Lower leg skin (tissue), 4 donors: ENCODE measurements at places on chromosomes 11 and 22.
A peak's percentile ranks its signal among the peaks of the same experiment; 100 is the strongest.

DNA sequence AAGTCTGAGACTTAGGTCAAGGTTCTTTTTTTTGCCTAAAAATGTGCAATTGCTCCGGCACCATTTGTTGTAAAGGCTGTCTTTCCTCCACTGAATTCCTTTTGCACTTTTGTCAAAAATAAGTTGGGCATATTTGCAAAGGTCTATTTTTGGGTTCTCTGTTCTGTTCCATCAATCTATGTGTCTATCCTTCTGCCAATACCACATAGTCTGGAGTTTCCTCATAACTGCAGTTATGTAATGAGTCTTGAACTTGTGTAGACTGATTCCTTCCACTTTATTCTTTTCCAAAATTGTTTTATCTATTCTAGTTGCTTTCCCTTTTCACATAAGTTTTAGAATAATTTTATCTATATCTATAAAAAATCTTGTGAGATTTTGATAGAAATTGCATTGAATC lies 6.7 kb downstream of the KCNJ5 start:
- no peak for DNase-seq

DNA sequence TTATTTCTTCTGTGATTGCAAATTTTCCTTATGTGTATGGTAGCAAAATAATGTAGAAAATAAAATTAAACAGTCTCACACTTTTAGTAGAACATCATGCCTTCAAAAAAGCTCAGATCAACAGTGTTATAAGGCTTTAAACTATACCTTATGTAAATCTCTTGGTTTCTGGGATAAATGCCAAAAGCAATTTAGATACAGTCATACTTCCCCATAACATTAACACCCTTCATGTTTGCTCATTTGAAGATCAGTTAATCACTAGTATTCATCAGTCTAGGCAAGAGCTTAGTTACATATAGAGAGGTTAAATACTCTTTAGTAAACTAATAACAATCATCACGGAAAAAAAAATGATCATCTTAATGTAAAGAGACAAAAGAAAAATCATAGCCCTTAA lies 421.8 kb upstream of the ANO3 start:
- no peak for DNase-seq

DNA sequence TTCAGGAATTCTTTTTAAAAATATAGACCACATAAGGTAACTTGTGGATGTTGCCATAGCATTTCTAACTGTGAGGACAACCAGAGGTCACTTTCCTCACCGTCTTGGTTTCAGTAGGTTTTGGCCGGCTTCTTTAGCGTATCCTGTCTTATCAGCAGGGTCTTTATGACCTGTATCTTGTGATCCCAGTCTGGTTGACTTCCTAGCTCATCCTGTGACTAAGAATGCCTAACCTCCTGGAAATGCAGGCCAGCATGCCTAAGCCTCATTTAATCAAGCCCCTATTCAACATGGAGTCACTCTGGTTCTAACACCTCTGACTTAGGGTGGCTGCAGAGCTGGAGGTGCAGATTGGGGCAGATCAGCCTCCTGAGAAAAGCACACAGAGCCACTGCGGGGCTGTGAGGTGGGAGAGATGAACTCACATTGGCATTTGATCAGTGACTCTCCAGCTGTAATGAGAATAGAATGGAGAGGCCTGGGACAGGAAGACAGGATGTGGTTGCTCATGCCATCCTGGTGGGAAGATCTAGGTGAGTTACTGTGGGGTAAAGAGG lies 41.1 kb upstream of the TOP3B start:
- no peak for DNase-seq

DNA sequence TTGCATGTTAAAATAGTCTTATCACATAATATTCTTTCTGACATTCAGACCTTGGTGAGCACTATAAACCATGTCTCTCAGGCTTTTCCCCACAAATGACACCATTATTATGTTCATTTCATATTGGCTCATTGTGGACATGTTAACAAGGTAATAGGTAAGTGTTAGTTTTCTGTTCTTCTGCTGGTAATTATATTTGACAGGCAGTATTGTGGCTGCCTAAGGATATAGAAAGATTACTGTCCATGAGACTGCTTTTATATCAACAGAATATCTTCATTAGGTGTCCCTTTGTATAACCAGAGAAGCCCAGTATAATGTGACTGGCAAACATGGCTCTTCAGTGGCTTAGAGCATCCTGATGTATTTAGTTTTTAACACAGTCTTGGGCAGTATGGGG lies 590.7 kb downstream of the NELL1 start:
- no peak for DNase-seq

GRCh38 chr11:19345848-19346681 lies 105.3 kb upstream of the E2F8 start:
- no peak for DNase-seq

GRCh38 chr11:45733176-45733575 lies 67.8 kb upstream of the CHST1 start:
- DNase-seq: no peak

GRCh38 chr22:26103023-26103422 lies 66.2 kb upstream of the SEZ6L start:
- no peak for DNase-seq

GRCh38 chr11:66723693-66724092 lies 5.3 kb downstream of the SPTBN2 start:
- DNase-seq: no peak

DNA sequence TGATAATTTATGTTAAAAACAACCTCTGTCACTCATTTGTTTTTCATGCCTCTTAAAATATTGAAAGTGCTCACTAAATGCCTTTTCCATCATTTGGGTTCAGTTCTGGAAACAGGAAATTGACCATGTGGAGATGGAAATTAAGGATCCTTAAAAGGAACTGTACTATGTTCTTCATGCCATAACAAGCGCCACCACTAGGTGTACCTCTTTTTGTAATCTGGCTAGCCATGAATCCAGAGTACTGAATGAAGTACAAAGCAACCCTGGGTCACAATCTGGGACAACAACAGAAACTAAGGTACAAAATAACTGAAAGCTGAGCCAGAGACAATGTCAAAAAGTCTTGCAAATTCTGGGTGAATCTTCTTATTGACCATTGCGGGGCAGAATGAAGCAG lies 559.1 kb downstream of the FAM181B start:
- DNase-seq: no peak

DNA sequence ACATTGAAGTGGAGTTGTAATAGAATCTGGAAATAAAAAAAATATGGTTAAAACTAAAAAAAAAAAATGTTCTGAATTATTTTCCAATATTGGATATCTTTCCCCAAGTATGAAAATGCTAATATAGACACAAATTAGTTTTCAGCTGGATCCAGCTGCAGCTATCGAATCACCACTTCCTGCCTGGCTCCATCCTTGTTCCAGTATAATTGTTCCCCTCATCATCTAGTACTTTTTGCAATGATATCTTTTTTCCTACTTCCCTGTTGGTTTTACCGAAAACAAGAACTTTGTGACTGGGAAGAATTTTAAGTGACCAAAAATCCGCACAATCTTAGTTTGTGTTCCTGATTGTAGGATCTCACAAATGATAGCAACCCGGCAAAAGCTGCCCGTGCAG lies 9.4 kb downstream of the OR4D9 start:
- no peak for DNase-seq

DNA sequence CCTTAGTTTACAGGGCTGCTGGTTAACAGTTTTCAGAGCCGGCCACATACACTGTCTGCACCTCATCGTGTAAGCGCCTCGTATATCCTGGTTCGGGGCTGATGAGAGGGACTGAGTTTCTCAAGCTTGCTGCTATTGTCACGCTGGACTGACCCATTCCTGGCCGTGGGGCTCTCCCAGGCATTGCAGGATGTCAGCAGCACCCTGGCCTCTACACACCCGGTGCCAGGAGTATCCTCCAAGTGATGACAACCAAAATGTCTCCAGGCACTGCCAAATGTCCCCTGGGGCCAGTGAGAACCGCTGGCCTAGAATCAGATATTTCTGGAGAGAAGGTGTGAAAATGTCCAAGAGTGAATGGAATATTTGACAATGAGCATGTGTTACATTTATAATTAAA lies 82.8 kb downstream of the ST3GAL4 start:
- no peak for DNase-seq

DNA sequence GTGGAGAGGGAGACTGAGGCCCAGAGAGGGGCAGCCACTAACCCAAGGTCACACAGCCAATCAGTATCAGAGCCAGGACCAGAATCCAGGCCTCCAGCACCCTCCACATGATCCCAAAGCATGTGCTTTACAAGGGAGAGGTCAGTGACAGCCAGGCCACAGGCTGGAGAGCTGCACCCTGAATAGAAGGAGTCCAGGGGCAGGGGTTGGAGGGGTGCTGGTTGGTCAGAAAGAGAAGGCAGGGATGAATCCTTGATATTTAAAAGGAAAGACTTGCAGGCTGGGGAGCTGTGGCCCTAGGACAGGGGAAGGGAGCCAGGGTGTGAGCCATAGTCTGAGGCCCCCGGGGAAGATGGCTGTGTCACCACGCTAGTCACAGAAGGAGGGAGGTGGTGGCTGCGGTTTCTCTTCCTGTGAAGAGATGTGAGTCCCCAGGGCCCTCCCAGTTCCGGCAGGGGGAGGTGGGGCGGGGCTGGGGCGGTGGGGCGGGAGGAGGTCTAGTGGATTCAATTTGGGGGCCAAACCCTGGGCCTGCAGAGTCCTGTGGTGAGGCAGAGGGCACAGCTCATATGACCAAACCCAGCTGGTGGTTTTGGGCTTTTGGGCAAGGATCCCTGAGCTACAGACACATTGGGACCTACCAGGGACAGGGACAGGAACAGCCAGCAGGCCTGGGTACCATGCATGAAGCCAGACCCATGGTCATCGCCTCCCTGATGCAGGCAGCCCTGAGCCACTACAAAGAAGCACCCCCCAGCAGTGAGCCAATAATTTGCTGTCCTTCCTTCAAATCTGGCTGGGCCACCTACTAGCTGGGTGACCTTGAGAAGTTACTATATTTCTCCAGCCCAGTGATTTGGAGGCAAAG lies 14.0 kb downstream of the RAC2 start:
- peak; percentile 91 for DNase-seq

- no peak for DNase-seq
These were observed 1415.2 kb downstream of the TBC1D22A start for GRCh38 chr22:48177631-48178030.

GRCh38 chr22:35795476-35795875 lies 77.8 kb downstream of the APOL5 start:
- DNase-seq: no peak

GRCh38 chr22:22479999-22480532 lies 28.5 kb downstream of the ZNF280B start:
- no peak for DNase-seq

- DNase-seq: no peak
These were observed 4.7 kb upstream of the TRIM29 start for GRCh38 chr11:120142441-120143100.

DNA sequence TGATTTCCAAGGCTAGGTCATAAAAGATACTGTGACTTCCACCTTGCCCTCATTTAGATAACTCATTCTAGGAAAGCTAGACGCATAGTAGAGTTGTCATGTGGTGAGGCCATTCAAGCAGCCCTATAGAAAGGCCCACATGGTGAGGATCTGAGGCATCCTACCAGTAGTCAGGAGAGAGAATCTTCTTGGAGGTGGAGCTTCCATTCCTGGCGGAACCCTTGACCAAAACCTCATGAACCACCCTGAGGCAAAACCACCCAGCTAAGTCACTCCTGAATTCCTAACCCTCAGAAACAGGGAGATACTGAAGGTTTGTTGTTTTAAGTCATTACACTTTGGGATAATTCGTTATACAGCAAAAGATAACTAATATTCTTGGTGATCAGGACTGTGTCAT lies 2.9 kb upstream of the HDHD5 start:
- no peak for DNase-seq

GRCh38 chr11:45303316-45303715 lies 17.2 kb upstream of the SYT13 start:
- DNase-seq: no peak

DNA sequence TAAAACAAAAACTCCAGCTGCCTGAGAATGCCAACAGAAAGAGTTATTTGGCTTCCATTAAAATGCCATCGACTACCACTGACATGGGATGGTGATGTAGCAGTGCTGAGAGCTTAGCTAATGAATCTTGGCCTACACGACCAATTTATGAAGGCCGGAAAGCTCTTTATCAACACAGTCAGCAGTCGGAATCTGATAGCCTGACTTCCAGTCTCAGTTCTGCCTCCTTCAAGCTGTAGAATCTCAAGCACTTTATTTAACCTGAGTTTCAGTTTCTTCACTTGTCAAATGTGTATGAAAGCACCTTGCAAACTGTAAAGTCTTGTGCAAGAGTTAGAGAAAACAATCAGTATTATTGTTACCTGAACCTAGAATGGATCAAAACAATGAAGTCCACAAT lies 335.7 kb upstream of the NARS2 start:
- DNase-seq: no peak

DNA sequence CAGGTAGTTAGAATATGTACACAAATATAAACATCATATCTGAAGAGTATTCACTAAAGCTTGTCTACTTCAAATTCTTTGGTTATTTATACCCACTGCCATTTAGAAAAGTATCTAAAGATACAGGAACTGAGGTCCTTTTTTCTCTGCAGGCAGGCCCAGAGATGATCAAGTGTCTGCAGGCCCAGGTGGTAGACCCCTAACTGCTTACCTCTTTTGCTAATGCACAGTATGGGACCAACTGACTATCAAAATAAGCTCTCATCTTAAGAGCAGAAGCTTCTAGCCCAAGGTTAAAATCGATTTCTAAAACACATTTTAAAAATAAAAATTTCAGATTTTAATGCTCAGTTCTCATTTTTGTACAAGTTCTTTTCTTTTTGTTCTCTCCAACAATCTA lies 81.5 kb downstream of the APOL5 start:
- no peak for DNase-seq

GRCh38 chr11:105903113-105903512 lies 118.9 kb downstream of the MSANTD4 start:
- DNase-seq: no peak

GRCh38 chr22:18935889-18936529 lies at the start of gene PRODH:
Gene PRODH (minus strand): TSS chr22:18936293. CDS start chr22:18936287, 6 bp downstream.
- no peak for DNase-seq

DNA sequence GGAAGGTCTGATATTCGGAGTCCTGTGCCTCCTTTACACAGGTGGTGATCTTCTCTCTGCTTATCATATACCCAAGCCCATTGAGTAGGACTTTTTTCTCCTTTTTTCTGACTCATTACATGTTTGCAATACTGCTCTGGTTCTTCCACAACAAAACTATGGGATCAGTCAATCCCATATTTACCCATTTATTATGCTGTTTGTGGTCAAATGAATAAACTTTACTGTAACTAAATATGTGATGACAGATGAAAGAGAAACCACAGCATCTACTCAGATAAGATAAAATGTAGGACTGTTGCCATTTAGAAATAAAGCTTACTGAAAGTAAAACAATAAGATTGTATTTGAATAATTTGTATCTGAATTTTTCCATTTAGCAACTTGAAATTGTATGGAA lies 958.7 kb upstream of the FAT3 start:
- no peak for DNase-seq

GRCh38 chr11:59262177-59262818 lies 49.6 kb upstream of the MPEG1 start:
- DNase-seq: no peak

DNA sequence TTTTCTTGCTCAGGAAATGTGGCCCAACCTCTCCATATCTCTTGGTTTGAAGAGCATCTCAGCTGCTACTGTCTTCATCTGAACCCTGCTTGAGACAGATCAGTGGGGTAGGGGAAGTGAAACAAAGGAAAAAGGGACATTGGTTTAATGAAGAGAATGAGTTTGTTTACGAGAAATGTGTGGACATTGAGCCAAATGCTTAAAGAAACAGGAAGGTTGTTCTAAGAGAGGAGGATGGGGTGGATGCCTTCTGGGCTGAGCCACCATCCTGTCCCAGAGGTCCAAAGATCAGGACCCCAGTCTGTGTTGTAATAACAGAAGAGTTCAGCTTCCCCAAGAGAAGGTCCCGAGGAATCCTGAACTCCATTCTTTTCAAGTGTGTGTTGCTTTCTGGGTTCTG lies 369.7 kb downstream of the INSC start:
- DNase-seq: no peak

- peak; percentile 78 for DNase-seq
These were observed 23.8 kb upstream of the OAF start for GRCh38 chr11:120186774-120187591.
